Activated naive CD4-positive, alpha-beta T cell (primary cell): ENCODE measurements at places on chromosomes 11 and 22.

GRCh38 chr11:33700063-33700501, 544 bp downstream of the C11orf91 start:
- no peak for DNase-seq

DNA sequence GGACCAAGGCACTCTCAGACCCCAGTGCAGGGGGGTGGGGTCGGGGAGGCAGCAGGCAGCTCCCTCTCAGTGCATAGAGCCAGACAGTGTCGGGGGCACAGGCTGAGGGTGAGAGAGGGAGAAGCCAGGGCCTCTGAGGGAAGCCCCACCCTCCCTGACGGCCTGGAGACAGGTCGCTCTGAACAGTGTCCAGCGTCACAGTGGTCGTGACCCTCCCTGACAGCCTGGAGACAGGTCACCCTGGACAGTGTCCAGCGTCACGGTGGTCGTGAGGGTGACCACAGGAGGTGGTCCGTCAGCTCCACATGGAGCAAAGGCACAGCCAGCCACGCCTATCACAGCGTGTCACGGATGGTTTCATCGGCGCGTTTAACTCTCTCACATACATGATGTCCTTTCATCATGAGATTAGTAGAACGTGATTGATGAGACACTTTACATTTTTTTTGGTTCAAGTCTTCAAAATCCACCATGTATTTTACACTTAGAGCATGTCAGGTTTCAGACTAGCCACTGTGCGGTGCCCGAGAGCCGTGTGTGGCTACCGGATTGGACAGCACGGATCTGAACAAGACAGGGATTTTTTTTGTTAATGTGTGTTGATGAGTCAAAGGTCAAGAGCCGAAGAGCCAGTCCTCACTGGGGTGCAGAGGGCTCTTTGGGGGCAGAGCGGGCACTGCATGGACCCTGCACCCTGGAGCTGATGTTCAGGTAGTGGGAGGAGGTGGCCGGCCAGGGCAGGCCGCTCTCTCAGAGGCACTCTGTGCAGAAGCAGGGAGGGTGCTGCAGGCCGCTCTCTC, 23.9 kb upstream of the PANX2 start:
- DNase-seq = no peak

DNA sequence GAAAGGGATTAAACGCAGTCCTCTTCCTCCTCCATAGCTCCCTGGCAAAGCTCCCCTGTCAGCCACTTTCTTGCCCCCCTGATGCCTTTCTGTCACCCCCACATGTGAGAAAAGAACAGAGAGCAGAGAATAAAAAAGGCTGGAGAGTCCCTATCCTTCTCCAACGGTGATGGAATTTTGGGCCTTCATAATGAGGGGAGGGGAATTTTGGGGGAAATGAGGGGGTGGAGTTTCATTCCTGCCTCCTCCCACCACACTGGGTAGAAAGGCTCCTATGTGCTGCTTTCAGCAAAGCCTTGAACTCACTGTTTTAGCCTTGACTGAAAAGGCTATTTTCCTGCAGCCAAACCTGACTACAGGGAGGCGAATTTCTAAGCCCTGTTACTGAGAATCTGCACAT, 59.3 kb downstream of the C11orf58 start:
- DNase-seq = no peak

DNA sequence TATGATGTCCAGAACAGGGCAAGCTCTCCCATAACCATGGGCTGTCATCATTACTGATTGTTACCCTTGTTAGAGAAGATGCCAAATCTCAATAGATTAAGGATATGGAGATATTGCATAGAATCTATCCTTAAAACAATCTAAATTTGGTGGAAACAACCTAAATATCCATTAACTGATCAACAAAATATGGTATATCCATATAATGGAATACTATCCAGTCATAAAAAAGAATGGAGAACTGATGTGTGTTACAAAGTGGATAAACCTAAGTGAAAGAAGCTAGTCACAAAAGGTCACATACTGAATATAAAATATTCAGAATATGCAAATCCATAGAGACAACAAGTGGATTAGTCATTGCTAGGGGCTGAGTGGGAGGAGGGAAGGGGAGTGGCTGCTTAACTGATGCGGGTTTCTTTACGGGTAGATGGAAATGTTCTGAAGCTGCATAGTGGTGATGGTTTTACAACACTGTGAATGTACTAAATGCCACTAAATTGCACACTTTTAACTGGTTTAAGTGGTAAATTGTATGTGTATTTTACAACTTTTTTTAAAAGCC, 36.1 kb upstream of the SMCO4 start:
- no peak for DNase-seq

DNA sequence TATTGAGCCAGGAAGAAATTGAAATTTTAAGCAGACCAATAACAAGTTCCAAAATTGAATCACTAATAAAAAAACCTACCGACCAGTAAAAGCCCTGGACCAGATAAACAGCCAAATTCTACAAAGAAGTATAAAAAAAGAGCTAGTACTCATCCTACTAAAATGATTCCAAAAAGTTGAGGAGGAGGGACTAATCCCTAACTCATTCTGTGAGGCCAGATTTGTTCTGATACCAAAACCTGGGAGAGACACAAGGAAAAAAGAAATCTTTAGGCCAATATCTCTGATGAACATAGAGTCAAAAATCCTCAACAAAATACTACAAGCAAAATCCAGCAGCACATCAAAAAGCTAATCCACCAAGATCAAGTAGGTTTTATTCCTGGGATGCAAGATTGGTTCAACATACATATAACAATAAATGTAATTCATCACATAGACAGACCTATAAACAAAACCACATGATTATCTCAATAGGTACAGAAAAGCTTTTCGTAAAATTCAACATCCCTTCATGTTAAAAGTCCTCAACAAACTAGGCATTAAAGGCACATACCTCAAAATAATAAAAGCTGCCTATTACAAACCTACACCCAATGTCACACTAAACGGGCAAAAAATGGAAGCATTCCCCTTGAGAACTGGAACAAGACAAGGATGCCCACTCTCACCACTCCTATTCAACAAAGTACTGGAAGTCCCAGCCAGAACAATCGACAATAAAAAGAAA, 13.1 kb downstream of the OR52A5 start:
- DNase-seq = no peak

DNA sequence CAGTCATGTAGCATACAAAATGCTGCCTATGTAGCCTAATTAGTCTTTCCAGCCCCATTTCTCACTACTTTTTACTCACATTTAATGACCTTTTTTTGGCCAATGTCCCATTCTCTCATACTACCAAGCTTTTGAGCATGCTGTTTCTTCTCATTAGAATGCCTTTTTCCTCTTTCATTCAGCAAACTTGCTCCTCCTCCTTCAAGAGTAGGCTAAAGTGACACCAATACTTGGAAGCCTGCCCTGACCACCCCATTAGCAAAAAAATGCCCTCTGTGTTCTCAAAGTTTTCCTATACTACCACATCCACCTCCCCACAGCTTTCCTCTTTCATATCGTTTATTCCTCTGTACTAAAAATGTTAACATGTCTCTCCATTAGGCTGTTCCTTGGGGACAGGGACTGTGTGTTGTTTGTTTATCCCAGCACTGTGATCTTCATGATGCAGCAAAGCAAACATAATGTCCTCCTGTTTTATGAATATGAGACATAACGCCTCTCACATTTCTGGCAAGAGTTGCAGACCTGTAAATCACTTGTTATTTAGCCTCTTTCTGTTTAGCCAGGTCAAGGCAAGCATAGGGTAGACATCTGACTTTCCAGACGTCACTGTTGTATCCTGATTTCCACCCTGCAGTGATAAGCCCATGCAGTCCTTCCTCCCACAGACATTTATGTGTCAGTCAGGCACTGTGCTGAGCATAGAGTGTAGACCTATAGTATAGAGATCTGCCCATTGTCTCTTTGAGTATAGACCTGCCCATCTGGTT, 62.0 kb upstream of the UCP3 start:
- DNase-seq = no peak
